ENCODE measurements at places on chromosomes 2 and 18.

- DNase-seq = no peak
These were observed 7.2 kb upstream of the HNMT start for GRCh38 chr2:137957033-137957432.

DNA sequence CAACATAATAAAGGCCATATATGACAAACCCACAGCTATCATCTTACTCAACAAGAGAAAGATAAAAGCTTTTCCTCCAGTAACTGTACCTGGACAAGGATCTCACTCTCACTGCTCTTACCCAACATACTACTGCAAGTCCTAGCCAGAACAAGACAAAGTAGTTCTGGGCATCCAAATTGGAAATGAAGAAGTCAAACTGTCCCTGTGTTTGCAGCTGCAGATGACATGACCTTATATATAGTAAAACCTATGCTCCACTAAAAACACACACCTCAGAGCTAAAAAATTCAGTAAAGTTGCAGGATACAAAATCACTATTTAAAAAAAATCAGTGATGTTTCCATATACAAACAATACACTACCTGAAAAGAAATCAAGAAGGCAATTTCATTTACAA, 32.2 kb downstream of the USP34 start:
- no peak for DNase-seq

GRCh38 chr2:113275556-113276215, 3.0 kb downstream of the PAX8 start:
- DNase-seq = no peak

DNA sequence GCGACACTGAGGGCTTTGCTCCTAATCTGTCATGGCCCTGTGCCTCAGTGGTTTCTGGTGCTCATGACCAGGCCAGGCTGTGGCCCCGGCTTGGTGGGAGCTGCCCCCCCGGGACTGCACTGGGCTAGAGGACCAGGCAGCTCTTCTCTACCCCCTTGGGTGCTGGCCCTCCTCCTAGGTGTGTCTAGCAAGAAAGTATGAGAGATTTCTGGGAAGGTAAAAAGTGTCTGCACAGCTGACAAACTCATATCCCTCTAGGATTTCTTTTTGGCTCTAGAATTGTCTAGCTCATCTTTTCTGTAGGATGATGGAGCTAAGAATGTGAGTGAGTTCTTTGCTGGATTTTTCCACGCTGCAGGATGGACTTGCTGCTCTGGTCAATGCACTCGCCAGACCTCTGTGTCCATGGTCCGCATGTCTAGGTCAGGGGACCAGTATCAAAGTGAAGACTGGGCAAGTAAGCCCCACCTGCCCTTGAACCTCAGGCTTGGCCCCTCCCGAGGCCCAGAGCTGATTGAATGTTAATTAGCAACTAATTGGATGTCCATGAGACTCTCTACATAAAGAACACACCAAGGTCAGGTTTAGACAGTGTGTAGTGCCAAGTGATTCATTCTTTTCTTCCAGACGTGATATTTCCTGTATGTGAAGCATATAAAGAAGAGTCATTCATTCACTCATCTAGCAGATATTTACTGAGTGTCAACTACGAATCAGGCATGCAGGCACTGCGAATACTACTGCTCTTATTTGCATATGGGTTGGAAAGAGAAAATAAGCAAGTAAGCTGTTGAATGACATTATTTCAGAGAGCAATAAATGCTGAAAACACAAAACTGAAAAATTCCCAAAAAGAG, 15.6 kb upstream of the PSD4 start:
- DNase-seq = no peak

DNA sequence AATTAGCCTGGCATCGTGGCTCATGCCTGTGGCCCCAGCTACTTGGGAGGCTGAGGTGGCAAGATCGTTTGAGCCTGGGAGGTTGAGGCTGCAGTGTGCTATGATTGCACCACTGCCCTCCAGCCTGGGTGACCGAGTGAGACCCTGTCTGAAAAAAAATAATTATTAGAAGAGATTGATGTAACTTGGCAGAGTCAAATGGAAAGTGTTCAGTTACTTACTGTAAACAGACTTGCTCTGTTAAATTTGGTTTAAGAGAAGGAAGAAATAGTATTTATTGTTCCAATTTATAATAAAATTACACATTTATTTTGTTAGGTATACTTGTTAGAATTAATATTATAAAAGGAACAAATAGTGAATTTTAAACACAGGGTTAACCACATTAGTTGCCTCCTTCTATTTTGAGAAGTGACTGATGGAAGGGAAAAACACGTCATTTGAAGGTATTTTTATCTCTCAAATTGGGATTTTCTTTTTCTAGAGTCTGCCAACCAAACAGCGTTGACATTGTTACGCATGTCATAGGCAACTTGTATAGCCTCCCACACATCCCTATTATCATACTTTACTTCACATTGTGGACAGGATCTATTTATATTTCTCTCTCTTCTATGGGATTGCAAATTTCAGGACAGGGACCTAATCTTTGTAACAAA, 118.8 kb upstream of the B3GNT2 start:
- no peak for DNase-seq

DNA sequence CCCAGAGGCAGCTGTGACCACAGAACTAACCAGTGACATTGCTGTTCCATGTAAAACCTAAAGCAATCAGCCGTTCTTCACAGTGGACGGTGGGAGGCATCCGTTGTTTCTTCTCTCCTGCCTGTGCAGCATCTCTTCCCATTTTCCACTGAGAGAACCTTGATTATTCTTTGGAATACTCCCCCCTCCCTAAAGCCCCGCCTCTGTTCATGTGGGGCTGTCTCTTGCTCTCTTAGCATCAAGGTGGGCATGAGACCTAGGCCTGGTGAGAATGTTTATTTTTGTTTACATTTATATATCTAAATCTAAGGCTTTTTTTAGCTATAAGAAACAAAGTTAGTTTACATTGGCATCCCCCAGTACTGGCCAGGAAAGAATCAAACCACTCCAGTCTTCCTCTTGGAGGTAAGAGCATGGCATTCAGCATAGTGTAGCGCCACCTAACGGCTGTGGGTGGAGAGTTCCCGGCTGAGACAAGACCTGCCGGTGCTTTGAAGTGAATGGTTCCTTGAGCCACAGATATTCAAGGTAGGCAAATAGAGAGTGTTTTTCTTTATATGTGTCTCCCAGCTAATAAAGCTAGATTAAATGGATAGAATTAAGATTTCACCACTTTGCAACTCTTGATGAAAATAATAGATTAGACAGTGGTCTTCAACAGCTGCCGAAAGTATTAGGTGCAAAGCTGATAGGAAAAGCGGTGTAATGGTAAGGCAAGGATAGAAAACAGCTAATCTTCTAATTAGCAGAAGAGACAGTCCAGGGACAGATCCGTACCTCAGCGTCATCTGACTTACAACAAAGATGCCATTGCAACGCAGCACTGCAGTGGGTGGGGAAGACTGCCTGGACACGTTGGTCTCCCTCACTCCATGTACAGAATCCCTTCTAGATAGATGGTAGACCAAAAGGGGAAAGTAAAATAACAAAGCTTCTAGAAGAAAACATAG, 219.6 kb upstream of the RAB12 start:
- DNase-seq = no peak

DNA sequence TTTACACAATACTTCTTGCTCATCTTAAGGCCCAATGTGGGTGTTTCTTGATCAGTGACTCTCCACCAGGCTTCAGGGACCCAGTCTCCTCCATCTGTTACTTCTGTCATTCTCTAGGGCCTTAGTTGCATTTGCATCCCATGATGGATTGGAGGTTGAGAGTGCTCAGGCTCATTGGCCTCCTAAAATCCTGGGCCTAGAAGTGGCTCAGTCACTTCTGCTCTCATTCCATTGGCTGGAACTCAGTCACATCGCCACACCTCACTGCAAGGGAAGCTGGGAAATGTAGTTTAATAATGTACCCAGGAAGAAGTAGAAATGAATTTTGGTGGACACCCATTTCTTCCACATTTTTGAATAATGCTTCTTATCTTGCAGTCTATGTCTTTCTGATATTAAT, 223.5 kb downstream of the HRH4 start:
- no peak for DNase-seq

DNA sequence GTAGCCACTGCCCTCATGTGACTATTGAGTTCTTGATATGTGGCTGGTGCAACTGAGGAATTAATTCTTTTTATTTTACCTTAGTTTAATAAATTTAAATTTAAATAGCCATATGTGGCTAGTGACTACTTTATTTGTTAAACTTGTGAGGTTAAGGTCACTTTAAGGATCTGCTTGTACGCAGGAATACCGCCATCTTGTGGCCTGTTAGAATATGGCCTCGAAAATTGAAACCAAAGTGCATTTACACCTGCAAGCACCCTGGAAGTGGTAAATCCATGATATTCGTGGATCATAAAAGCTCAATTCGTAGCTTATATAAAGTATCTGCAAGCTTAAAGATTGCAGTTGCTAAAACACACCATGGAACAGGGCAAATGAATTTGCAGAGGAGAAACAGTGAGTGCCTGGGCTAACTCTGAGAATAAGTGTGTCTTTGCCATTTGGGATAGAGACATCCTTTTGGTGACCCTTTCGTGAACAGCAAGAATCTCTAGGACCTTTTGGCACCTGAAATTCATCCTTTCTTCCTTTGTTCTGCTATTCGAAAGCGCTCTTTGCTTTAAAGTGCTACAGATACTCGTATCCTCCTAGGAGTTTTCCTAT, 59.9 kb upstream of the REG3A start:
- no peak for DNase-seq

DNA sequence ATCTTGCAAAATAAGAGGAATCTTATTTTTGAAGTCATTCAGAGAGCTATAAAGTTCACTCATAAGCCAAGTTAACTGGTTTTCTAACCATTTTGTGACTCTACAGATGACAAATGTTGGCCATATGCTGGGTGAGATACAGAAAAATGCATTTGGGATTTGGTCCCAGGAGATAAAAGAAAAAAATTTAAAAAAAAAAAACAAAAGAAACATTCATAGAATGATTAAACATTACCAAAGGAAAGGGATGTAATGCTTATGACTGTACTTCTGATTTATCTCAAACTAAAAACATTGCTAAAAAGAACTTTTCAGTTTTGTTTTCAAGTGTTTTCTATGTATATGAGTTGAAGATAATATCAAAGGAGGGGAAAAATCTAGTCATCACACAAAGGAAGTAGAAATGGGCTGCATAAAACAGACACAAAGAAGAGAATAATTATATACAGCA, 43.1 kb downstream of the PELI1 start:
- DNase-seq = no peak

DNA sequence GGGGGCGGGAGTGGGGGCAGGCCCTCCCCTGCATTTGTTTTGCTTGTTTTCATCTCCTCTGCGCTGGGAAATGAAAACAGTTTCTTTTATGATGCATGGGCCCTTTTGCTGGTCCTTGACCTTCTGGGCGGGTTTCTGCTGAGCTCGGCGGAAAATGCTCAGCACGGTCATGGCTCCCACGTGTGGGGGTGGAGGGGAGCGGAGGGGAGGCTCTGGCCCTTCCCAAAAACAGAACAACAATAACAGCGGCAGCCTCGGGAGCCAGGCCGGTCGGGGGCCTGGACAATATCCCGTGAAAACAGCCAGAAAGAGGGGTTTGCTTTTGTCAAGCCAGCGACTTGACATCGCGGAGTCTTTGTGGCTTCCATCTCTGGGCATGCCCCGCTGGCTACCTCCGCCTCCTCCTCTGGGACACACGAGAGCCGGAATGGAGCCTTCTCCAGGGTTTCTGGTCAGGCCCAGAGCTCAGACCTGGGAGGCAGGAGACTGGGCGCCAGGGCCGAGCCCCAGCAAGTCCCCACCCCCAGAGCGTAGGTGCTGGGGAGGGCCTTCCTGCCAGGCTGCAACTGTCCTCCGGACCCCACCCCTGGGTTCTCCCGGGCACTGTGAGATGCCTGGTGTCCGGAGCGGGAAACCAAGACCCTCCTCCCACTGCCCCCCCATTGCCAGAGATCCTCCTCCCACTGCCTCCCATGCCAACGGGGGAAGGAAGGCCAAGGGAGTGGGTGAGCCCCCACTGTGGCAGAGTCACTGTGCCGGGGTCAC, 35.9 kb upstream of the SNED1 start:
- no peak for DNase-seq

GRCh38 chr18:50111398-50111797, 83.5 kb downstream of the MYO5B start:
- no peak for DNase-seq

DNA sequence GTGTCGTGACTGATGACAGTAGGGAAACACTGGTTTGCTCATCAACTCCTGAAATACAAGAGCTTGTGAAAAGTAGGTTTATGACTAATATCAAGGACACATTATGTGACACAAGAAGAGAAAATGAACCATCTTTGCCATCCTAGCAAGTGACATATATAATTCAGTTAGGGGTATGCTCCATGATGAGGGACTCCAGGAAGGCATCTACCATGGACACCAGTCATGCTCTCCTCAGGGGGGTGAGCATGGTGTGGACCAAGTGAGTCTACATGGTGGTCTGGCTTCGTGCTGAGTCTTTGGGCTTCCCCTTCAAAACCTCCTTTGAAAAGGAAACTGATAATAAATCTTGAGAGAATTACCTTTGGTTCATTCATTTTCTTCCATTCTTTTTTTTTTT, 11.7 kb upstream of the SERPINB5 start:
- DNase-seq = no peak

- DNase-seq = no peak
These were observed 315.4 kb upstream of the CHST9 start for GRCh38 chr18:27500531-27500930.

- no peak for DNase-seq
These were observed 98.9 kb upstream of the LGALSL start for GRCh38 chr2:64354857-64355680.

- DNase-seq = no peak
These were observed 5.1 kb upstream of the CETN1 start for GRCh38 chr18:574865-575645.

GRCh38 chr2:237486819-237487448, at the start of gene MLPH:
TSS of gene MLPH (plus strand) at chr2:237487251. CDS start at chr2:237493427, 6,176 bp downstream.
- DNase-seq = no peak
